Activated gamma-delta T cell treated with anti-CD3 and anti-CD28 coated beads, Interleukin-2, amount 50 U/mL, for 16 hours (primary cell): ENCODE measurements at places on chromosomes 4 and X.

DNA sequence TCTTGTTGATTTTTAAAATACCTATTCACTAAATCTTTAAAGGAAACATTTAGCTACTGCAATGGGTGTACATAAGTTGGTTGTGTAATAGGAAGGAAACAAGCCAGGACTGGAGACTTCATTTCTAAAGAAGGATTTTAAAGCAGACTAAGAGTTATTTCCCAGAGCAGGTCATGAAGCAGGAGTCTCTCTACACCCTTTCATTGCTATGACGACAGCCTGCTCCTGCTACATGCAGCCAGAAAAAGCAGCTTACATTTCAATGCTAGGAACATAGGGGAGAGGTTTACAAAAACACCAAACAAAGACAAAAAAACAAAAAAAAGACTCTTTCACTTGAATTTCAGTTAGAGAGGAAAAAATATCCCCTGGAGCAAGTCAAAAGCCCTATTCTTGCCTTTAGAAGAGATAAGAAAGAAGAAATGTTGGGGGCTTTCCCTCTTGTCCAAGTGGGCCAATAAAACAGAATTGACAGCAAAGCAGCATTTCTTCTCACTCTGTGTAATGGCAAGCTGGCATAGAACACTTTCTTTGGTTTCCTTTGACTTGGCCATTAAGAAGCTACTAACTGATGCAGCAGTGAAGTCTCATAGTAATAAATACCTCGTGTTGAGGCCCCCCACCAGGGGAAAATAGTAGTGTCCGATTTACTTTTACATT lies 3.4 kb downstream of the SPARCL1 start:
- no peak for DNase-seq

GRCh38 chrX:78522601-78523000 lies 136.5 kb downstream of the RTL3 start:
- DNase-seq, result no peak

DNA sequence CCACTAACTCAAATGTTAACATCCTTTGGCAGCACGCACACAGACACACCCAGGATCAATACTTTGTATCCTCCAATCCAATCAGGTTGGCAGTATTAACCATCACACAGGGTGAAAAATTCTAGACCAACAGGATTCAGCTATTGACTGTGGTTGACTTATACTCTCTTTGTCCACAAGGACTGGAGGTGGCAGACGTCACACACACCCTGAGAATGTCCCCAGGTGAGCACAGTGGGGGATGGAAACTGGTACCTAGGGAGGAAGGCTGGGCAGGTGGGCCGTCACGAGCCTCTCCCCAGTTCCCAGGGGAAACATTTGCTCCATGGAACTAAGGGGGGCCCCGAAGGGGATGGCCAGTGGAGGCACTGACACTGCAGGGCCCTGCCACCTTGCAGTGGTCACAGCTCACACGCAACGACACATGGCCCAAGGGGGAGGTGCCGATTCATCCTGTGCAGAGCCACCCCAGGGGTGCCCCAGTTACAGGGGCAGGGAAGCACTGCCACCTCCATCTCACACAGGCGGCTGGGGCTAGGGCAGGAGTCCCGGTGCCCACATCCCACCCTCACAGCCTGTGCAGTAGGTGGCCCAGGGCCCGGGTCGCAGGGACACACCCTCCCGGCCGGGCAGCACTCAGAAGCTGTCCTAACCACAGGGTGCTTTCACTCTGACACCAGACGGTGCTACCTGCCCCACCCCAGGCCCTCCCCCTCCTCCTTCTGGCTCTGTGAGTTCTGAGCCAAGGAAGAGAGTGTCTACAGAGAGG lies 17.4 kb downstream of the ZFYVE28 start:
- DNase-seq, result no peak

- no peak for DNase-seq
These were observed 666 bp upstream of the PDS5A start for GRCh38 chr4:39978378-39978775.

DNA sequence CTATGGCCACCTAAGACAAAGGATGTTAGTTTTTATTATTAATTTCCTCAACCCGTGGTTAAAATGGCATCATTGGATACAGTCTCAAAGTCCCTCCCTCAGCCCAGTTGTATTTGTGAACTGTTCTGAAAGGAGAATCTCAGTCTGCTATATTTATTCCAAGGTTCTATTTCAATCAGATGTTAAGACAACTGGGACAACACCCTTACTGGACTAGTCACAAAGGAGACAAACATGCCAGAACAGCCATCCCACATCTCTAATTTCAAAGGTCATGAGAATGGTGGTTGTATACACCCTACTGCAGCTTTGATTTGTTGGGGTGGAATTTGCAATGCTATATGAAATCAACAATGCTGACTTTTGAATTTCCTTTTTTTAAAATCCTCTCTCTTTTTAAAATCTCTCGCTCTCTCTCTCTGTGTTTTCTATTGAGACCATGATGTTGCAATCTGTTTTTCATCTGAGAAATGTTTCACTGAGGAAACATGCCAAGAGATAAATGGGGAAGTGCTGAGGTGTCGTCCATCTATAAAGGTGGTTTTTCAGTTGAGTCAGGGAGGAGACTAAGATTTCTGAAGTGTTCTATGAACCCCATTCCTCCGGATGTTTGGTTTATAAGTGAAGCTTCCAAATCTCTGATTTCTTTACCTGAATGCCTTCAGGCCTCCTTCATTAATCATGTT lies 201.5 kb upstream of the GATB start:
- no peak for DNase-seq

DNA sequence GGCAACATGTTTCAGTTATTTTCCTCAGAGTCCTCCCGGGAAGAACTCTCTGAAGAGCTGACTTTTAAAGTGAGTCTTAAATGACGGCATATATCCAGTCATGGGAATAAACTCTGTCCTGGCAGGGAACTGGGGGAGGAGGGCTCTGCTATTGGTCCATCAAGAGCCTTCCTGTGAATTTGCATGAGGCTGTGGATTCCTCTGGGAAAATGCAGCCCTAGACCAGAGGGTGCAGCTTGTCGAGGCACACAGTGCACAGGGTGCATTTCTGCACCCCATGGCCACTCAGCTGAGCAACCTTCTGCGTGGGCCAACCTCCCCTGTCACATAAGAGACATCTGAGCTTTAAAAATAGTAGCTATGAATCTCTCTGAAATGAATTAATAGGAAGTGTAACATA lies 360.0 kb downstream of the GALNTL6 start:
- no peak for DNase-seq

- no peak for DNase-seq
These were observed 24.0 kb upstream of the PCDH7 start for GRCh38 chr4:30696191-30696590.

- DNase-seq, result no peak
These were observed at the start of gene FHDC1 for GRCh38 chr4:152935631-152936445. Gene FHDC1, plus strand, starts transcription at chr4:152936323. Its CDS starts 6,735 bp downstream, at chr4:152943058.

DNA sequence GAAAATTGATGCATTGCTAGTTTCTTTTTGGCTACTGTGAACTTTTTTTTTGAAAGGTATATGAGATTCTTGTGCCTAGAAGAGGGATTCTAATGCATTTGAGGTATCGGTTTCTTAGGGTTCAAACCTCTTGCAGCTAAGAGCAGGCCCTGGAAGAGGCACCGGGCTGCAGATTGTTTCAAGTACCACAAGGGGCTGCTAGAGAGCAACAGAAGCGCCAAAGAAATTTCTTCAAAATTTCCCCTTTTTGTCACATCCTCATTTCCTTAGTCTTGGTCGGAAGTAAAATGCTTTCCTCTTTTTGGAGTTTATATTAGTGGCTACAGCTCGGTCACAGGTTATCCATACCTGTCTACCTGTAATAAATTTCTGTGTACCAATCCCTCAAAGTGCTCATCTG lies 89.8 kb downstream of the PDGFRA start:
- DNase-seq, result no peak

DNA sequence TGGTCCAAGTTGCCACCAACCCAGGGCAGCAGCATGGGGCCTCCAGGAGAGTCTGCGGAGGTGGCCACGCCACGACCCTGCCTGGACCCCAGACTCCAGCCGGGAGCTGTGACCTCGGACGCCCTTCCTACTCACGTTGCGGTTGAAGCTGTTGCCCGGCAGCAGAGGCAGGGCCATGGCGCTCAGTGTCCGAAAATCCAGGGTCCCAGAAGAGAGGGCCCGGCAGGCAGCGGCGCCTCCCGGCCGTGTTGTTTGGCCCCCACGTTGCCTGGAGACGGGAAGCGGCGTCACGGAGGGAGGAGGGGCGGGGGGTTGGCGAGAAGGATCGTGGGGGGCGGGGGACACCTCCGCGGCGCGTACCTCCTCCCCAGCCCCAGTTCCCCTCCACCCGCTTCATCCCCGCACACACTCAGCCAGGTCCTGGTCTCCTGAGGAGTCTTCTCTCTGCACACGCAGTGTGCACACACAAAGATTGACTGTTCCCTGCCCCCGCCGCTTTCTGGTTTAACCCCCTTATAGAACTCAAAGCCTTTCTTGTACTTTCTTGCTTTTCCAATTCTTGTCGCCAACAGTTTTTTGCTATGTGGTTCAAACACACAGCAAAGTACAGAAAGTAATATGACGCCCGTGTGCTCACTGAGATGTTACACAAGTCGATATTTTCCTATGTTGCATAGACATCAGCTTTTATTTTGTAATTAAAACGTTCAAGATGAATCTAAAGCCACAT lies at the start of gene EFHC2:
Gene EFHC2, minus strand, starts transcription at position 261 of the 730 bp plus-strand sequence. Its CDS starts 84 bp downstream, at position 177.
- peak; percentile 33 for DNase-seq

DNA sequence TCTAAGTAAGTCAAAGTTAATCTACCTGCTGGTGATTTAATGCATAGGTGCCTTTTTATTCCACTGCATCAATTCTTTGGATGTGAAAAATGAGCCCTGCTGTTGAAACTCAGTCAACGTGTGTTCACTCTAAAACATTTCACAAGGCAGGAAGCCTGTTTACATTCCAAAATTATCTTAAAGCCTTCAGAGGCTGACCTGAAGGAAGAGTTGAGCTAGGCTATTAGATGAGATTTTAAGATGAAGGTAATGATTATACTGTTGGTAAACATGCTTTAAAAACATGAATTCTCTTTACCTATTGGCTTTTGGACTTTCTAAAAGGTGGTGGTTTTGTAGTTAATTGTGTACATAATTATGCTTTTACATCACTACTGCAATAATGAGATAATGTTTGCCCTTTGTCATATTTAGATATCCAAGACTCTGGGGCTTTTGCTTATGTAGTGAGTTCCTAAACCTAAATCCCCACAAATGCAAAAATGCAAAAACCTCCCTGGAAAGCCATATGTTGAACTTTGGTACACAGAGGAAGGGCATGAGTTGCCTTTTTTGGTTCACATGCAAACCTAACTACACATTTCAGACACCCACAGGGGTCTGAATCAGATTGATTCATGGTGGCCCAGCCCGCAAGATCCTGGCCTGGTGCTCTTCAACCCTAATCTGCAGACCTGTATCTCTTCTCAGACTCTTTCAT lies 92.3 kb downstream of the KLHL8 start:
- DNase-seq, result no peak

DNA sequence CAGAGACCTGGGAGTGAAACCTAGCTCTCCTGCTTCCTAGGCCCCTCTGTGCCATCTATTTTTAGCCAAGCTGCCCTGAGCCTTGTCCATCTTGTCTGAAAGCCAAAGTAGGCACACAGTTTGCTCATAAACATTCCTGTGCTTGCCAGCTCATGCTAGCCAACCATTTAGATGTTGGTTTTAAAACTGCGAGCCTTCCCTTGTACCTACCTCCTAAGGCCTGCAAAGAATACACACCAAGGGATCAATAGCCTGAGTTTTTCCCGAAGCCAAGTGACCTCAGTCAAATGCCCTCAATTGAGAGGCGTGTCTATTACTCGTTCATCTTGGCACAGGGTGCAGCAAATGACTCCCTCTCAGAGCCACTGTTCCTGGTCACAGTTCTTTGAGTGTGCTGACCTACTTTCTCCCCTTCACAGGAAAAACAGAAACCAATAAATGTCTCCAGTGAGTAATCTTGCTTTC lies 48.5 kb downstream of the ZCCHC12 start:
- no peak for DNase-seq

GRCh38 chr4:52143815-52144214 lies 92.7 kb downstream of the SPATA18 start:
- no peak for DNase-seq

GRCh38 chr4:78638337-78639172 lies 87.0 kb downstream of the ANXA3 start:
- no peak for DNase-seq

- no peak for DNase-seq
These were observed 61.9 kb downstream of the TET2 start for GRCh38 chr4:105208561-105208960.

DNA sequence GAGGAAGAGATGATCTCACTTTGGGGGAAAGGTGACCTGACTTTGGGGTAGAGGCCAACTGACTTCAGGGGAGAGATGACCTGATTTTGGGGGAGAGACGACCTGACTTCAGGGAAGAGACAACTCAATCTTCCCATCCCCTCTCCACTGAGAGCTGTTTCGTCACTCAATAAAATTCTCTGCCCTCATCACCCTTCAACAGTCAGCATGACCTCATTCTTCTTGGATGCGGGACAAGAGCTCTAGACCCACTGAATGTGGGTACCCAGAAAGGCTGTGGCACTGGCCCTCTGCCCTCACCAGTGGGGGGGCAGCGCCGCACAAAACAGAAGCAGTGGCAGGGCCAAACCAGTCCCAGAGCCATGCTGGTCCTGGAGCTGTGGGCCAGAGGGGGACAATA lies 34.6 kb downstream of the ATXN3L start:
- no peak for DNase-seq

DNA sequence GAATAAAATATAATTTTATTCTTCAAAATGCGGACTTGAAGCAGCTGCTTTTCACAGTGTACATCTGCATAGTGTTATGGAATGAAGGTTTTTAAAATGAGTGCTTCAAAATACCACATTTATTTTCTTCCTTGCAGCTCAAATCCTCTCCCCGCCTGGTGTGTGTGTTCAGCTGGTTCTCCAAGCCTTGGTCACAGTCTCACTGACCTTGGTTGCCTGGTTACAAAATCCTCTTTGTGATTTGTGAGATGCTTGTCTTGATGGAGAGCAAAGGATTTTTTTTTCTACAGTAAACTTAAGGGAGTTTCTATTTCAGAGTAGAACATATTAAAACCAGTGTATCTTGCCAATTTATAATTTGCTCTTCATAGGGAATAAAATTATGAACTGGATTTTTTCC lies 139.2 kb downstream of the PCDH18 start:
- no peak for DNase-seq

DNA sequence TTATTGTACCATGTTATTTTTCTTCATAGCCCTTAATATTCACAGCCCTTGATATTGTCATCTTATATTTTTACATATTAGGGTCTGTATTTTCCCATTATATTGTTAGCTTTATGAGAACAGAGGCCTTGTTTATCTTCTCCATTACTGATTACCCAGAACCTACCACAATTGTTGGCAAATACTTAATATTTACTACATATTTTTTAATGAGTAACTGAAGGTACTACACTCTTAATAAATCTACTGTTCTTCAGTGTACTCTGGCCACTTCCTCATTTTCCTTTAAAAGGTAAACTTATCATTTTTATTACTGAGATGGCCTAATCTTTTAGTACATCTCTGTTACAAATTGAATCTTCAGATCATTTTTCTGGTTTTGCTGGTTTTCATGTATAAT lies 133.5 kb downstream of the COL4A5 start:
- DNase-seq, result no peak
